ENCODE measurements at places on chromosomes 7 and 10.

- no peak for DNase-seq
Measured at GRCh38 chr7:51607447-51607846, 290.8 kb upstream of the COBL start.

DNA sequence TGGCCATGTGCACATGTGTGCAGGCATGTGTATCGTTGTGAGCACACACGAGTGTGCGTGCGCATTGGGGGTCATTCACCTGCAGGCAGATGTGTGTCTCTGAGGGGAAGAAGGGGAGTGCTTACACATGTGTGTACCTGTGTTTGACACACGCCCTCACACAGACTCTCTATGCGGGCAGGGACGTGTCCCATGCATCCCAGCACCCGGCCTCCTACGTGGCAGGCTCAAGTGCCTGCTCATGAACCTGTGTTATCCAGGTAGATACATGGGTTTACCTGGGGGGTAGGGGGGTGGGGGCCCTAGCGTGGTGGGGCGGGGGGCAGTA lies 18.6 kb downstream of the KCP start:
- DNase-seq = no peak

GRCh38 chr10:87544721-87545120 lies 40.0 kb downstream of the MINPP1 start:
- no peak for DNase-seq

GRCh38 chr10:3867454-3868270 lies 82.7 kb upstream of the KLF6 start:
- DNase-seq = no peak

GRCh38 chr7:155244675-155245074 lies 53.0 kb upstream of the INSIG1 start:
- DNase-seq = no peak

DNA sequence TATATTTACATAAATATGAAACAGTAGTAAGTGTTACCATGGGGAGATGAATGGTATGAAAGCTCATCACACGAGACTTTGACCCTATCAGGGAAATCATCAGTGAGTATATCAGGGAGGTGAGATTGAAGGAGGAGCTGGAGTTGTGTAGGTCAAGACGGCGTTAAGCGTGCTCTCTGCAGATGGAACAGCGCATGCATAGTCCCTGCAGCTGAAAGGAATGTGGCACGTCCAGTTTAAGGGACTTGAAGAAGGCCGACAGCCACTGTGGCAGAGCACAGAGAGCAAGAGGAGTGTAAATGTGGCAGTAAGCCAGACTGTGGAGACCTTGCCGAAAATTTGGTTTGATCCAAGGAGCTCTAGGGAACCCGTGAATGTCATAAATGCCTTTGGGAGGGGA lies 38.9 kb downstream of the POU6F2 start:
- no peak for DNase-seq

GRCh38 chr7:37908221-37908788 lies 8.3 kb downstream of the SFRP4 start:
- no peak for DNase-seq

- no peak for DNase-seq
Measured at GRCh38 chr10:104336821-104337467, 1.3 kb downstream of the ITPRIP start.

DNA sequence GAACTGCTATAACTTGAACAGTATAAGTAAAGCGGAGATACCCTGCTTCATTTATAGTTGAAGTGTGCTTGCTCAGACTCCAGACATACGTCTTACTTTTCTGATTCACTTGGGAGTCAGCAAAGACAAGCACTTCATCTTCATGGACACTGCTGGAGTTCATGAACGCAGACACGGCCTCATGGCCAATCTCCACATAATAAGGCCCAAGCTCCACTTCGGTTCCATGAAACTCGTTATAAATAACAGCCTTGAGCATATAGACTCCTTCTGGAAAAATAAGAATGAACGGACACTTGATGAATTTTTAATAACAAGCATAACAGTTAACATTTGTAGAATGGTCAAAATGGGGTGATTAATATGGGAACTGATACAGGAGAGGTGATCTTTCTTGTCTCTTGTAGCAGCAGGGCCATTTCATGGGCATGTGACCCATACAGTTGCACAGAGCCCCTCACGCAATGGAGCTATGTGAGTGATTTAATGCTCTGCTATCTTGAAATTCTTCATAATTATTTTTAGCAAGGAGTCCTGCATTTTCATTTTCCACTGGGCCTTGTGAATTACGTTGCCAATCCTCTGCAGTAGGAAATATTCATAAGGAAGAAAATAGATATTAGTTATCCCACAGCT lies 40.2 kb downstream of the PKD1L1 start:
- no peak for DNase-seq

- DNase-seq = no peak
Measured at GRCh38 chr7:17412883-17413282, 114.4 kb downstream of the AHR start.

DNA sequence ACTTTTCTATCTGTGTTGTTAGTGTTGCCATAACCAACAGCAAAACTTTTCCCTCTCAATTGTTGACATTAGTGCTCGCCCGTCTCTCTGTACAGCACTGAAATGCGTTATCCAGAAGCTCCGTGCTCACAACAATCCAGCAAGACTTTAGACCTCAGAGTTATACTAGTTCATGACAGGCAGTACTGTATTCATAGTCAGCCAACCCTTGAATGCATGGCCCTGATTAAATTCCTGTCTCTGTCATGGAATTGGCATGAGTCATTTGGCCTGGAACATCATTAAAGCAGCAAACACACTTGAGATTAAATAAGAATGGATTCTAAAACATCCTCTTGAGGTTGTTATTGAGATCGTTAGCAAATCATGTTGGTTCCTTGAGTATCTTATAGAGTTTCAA lies 405.5 kb upstream of the C7orf33 start:
- no peak for DNase-seq

DNA sequence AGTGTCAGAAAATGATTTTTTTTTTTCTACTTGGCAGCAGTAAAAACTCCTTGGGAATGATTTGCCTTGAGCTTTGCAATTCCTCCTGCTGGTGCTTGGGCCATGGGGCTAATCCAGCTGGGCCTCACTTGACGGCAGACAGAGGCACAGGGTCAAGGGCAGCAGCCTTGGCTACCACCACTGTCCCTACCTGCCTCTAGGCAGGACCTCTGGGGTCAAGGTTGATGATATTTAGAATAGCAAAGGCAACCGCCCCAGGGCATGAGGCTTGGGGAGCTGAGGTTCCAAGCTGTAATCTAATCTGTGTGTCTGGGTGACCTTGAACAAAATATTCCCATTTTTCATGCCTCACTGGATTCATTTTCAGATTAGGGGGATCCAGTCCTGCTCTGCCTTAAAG lies 327.4 kb downstream of the PLXNA4 start:
- no peak for DNase-seq

DNA sequence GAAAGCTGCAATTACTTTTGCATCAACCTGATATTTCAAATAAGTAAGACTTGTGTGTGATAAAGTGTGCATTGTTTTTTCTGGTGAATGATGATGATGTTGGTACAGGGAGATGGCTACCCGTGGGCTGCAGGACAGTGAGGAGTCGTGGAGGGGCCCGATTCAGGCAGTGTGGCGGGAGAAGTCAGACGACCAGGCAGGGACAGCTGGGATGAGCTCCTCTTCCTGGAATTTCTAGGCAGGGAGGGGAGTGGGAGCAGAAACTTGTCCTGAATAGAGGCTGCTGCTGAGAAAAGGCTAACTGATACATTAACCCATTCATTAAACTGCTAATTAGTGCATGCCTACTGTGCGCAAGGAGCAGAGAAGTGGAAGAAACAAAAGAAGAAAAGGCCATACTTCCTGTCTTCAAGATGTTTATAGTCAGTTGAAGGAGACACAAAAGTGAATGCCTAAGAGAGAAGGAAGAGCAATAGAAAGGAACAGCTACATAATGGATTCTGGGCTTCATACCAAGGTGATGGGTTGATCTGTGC lies 9.3 kb upstream of the GATAD1 start:
- no peak for DNase-seq

- DNase-seq = no peak
Measured at GRCh38 chr7:24939416-24939815, 40.6 kb downstream of the OSBPL3 start.
